Adrenal gland (tissue), 19 donors: ENCODE measurements at places on chromosomes 2 and 18. TPM values are rescaled to one million over a fixed set of nuclear protein-coding genes. Genes with fewer than 3 reads are reported as not detected.

GRCh38 chr2:96729748-96730147 is 10.1 kb downstream of the LMAN2L start:
- DNase-seq = no peak

DNA sequence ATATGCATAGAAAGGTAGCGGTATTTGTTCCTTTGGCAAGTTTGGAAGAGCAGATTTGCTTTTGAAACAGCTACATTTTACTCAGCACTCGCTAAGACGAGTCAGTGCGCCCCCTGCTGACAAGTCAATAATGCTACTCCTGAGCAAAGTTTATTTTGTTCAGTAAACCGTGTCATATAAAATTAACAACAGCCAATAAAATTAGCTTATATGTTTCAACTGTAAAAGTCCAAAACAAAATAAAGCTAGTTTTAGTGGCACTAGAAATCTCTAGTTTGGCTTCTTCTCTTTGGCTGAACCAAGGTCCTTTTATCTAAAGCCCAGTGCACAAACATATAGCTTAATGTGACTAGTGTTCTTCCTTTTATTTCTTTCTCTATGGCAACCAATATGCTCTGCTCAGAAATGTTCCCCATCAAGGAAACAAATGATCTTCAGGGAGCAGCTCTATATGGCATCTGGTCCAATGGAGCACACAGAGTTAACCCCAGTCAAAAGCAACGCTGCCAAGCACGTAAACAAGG is 4.2 kb upstream of the POU3F3 start:
- peak; percentile 61 for DNase-seq

DNA sequence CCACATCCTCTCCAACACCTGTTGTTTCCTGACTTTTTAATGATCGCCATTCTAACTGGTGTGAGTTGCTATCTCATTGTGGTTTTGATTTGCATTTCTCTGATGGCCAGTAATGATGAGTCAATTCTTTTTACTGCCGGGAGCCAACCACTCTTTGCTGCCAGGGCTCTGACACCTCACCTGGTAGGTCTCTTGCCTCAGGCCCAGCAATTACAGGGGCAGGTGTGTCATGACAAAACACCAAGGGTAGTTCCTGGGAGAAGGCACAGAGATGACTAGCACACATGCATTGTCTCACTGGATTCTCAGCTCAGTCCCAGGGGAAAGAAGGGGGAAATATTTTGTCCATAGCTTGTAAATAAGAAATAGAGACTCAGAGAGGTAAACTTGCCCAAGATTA is 122.3 kb downstream of the CHST9 start:
- no peak for DNase-seq

DNA sequence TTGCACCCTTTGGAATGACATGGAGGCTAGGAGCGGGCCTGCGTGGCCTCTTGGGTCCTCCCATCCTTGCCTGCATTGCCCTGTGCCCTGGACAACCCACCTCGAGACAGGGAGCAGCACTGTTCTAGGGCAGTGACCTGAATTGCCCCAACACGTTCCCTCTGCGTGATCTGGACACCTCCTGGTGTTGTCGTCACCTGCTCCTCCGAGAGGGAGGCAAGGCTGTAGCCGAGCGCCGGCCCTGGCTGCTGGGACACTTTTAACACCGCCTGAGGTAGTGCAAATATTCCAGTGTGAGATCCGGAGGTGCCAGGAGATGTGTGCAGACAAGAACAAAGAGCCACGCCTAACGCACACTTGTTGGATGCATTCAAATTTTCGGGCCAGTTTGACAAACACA is 131.5 kb downstream of the SMAD7 start:
- DNase-seq = peak; percentile 12

GRCh38 chr18:58266291-58266690 is 222.3 kb downstream of the NEDD4L start:
- DNase-seq = no peak

GRCh38 chr2:98432145-98432544 is 12.5 kb upstream of the INPP4A start:
- no peak for DNase-seq

- no peak for DNase-seq
Measured at GRCh38 chr2:100642425-100642824, 79.6 kb downstream of the PDCL3 start.

DNA sequence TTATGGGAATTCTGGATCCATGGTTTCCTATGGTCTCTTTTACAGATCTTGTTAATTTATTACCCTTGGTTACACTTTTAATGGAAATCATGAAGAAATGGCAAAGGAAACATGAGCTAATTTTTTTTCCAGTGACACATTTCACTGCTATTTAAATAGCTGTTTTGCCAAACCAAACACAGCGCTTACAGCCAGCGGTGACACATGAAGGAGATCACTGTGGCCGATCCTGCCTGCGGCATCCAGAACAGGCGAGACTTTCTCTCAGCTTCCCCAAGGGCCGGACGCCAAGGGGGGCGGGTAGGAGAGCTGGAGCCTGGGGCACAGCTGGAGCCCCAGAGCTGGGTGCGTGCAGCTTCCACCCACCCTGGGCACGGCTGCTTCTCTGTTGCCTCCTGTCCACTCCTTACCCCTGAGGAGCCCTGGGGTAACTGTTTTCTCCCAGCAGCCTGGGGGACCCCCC is 81.4 kb upstream of the PKDCC start:
- peak; percentile 53 for DNase-seq

DNA sequence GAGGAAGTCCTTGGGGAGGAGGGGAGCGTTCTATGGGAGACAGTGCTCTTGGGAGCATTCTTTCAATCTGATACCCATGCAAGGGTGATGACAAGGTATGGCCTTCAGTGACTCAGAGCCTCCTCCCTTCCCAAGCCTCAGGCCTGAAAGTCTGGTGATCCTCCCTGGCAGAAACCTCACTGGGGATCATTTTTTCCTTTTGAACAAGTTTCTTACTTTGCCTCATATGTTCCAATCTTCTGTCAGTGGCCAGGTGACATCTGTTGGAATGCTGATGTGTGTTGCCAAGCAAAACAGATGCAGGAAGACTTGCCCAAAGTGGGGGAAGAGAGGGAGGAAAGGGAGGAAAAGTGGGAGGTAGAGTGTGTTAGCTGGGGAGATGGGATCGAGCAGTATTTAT is 224.8 kb downstream of the NEDD4L start:
- DNase-seq = peak; percentile 59

DNA sequence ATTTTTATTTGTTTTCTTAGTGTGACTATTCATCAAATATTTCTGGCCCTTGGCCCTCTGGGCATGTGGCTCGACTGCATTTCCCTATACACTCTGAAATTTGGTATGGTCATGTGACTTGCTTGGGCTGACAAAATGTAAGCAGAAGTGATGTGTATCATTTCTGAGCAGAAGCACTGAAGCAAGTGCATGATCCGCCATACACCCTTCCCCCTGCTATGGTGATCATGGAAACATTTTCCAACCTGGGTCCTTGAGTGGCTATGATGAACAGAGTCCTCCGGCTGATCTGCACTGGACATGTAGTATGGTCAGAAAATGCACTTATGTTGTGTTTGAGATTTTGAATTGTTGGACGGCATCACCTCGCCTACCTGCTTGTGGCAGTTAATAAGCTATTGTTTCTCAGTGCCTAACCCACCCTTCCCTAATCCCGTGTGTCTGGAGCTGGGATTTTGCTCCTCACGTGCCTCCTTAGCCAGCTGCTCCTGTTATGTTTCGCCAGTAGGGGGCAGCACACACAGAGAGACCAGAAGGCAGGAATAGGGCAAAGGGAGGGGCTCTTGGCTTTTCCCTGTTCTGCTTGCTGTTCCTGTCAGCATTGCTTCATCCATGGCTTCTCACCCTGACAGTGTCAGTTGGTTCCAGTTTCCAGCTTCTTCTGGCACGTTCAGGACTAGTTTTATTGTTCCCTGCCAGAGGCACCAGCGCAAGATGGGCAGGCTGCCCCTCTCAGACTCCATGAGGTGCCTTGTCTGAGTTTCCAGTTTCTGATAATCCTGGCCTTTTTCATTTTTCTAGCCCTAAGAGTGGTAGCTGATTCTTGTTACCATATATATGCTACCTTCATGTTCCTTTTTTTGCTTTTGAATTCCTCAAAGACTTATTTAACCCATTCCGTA is 207.4 kb downstream of the ARL6IP6 start:
- DNase-seq = peak; percentile 68

- DNase-seq = no peak
Measured at GRCh38 chr2:176067589-176068418, 16.0 kb downstream of the EVX2 start.

GRCh38 chr18:45164551-45164950 is 450.7 kb upstream of the SLC14A2 start:
- DNase-seq = no peak

DNA sequence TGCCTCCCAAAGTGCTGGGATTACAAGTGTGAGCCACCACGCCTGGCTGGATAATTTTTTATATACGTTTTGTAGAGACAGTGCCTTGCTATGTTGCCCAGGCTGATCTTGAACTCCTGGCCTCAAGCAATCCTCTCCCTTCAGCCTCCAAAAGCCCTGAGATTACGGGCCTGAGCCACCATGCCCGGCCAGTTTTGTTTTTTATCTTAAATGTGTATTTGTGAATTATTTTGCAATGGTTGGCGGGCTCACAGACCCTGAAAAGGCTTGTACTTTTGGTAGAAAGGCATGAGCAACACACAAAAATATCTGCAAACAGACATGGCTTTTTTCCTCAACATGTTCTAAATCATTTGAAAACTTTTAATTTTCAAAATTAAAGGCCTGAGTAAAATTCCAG is 73.4 kb upstream of the TMEM18 start:
- DNase-seq = no peak

GALNT13 gene
- 3.1 TPM for polyA plus RNA-seq

UGT1A6 gene
- 0.16 TPM for polyA plus RNA-seq

HOXD4 gene
- polyA plus RNA-seq = 38.5 TPM

PAPOLG gene
- 10.9 TPM for polyA plus RNA-seq

GALNT5 gene
- not detected for polyA plus RNA-seq

NOSTRIN gene
- polyA plus RNA-seq = 49.9 TPM

ABCG8 gene
- polyA plus RNA-seq = 0.08 TPM

ZNF24 gene
- 28.1 TPM for polyA plus RNA-seq

AQP12B gene
- polyA plus RNA-seq = not detected
